Right cardiac atrium (tissue), 5 donors: ENCODE measurements at places on chromosomes 11 and 22. TPM values are rescaled to one million over a fixed set of nuclear protein-coding genes. Genes with fewer than 3 reads are reported as not detected.

Gene TEF
- 12.4 TPM for total RNA-seq

DNA sequence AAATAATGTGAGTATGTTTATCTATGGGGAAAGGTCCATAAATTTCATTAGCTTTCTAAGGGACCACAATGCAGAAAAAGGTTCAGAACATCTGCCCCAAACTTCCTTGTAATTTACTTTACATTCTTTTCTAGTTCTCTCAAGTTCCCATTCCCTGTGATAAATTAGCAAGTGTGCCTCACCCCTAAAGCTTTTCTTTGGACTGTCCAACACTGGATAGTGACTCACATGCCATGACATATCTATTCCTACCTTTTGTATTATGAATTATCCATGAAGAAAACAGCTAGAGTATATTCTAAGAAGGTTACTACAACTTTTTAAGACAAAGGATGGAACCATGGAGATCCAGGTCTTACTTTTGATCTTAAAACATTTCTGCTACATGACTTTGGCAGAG, 1.6 kb downstream of the OR51F1 start:
- no peak for DNase-seq

DNA sequence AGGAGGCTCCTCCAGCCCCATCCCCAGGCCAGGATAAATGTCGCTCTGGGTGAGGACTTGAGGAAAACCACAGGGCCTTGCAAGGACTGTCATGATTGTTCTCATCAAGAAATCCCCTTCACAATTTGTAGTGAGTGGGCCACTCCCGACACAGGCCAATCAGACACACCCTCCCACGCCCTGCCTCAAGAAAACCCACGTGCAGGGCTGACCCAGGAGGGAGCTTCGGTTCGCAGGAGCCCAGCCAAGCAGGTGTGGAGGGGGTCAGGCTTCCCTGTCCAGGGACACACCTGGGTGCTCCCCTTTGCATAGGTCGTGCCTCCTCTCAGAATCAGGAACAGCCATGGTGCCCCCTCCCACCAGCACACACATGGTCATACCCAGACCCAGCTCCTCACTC, 43.2 kb downstream of the SHANK2 start:
- no peak for DNase-seq

DNA sequence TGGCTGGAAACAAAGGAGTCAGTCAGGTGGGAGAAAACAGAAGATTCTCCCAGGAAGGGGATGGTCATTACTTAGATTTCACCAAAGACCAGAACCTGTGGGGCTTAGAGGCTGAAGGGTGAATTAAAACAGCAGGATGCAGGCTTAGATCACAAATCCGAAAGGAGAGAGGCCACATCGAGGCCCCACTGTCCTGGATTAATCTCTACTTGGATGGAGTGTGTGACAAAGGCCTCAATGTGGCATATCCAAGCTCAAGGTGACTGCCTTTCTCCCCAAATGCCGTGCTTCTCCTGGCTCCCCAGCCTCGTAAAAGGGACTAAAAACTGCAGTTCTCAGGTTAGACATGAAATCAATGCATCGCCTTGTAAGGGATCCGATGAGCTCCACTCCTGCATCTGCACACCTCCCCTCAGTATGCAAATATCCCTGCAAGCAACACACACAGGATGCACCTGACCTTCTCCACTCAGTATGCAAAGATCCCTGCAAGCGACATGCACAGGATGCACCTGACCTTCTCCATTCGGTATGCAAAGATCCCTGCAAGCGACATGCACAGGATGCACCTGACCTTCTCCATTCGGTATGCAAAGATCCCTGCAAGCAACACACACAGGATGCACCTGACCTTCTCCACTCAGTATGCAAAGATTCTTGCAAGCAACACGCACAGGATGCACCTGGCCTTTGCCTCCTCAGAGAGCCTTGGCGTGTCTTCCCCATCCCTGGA, 447.4 kb downstream of the BRD1 start:
- DNase-seq, result no peak

DNA sequence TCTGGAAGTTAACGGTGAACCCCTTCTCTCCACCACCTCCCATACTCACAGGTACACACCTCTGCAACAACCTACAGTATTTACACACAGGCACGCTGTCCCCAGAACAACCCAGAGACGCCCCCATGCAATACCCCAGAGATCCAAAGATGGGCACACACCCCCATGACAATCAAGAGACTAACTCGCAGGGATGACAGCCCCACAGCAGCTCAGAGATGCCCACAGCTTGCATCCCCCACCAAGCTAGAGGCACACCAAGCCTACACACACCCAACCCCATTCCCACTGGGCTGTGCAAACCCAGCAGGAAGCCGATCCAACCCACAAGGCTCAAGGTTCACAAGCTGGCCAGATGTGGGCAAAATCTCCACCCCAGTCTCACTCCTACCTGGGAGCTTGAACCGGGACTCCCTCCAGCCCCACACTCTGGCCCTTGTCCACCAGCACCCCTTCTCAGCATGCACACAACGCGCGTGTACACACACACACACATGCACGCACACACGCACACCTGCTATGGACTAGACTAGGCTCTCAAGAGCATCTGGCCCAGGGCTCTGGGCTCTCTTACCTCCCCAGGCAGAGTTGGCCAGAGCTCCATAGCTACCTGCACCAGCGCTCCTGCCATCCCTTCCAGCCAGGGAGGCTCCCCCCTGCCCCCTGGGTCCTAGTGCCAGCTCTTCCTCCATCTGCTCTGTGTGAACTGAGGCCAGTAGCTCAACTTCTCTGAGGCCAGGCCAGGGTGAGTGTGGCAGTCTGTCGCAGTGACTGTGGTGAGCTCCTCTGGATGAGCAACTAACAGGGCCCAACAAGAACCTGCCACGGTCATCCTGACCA, 11.5 kb downstream of the STARD10 start:
- DNase-seq, result no peak

Gene PATE2
- not detected for total RNA-seq

- no peak for DNase-seq
These were observed 161.1 kb upstream of the CCDC179 start for GRCh38 chr11:23021287-23021863.

- no peak for DNase-seq
These were observed 24.7 kb upstream of the AKIP1 start for GRCh38 chr11:8886322-8886721.

Gene TOMM22
- total RNA-seq, result 57.8 TPM

DNA sequence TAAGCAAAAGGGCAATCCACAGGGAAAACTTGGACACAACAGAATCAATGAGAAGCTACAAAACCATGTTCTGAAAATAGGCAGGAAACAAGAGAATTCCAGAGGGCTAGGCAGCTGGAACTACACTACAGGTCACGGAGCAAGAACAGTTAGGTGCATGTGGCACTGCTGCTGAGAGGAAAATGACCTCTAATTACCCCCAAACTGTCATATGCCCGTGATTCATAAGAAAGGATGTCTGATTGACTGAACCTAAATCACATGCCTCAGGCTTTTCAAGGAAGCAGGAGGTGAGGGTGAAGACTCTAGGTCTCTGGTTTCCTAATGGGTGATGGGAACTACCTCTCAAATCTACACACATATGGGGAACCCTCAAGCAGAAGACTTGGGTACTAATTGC, 17.9 kb upstream of the RRAS2 start:
- no peak for DNase-seq

Gene KCNQ1
- 46.8 TPM for total RNA-seq

Gene DBX1
- total RNA-seq, result not detected

Gene DRD4
- 0.26 TPM for total RNA-seq

Gene AMBRA1
- total RNA-seq, result 21.3 TPM

GRCh38 chr22:48849219-48849912, 978.3 kb downstream of the BRD1 start:
- no peak for DNase-seq

GRCh38 chr11:16321148-16321547, 35.2 kb downstream of the SOX6 start:
- no peak for DNase-seq

DNA sequence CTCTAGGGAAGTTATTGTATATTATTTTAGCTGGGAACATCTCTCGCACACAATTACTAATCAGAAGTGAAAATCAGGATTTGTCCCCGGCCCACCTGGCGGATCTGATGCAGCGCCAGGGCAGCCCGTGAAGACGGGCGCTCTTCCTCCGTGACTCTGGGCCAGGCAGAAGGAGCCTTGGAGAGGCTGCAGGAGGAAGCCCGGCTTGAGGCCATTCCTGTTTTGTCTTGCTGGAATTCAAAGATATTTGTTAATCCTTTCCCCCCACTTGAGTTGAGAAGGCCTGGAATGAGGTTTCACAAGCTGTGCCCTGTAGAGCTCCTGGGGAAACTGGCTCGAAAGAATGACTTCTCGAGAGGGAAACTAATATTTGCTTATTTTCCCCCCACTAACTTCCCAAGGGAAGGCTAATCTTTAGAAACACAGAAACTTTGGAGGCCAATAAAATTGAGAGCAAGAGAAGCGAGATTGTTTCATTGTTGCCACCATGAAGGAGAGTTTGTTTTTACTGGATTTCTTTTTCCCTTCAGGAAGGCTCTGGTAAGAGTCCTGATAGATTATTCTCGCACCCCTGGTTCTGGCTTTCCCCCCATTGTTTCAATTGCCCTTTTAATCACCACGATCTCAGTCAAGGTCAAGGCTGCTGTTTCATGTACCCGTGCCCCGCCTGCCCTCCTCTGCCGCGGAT, 92.8 kb upstream of the SEPTIN5 start:
- DNase-seq, result no peak

DNA sequence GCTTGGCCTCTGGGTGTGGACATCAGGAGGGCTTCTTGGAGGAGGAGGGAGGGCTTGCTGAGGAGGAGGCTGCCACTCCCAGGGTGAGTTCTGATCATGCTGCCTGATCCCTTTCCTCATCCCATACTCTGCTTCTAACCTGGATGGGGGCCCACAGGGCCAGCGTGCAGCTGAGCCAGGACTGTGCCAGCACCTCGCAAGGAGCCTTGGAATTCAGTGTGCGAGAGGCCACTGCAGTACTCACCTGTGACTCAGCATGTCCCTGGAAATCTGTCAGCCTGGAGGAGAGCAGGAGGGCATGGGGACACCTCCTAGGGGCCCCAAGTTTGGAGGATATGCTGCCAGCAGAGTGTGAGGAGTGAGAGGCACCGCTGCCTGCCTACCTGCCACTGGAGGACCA, 4.2 kb upstream of the GAB4 start:
- no peak for DNase-seq

DNA sequence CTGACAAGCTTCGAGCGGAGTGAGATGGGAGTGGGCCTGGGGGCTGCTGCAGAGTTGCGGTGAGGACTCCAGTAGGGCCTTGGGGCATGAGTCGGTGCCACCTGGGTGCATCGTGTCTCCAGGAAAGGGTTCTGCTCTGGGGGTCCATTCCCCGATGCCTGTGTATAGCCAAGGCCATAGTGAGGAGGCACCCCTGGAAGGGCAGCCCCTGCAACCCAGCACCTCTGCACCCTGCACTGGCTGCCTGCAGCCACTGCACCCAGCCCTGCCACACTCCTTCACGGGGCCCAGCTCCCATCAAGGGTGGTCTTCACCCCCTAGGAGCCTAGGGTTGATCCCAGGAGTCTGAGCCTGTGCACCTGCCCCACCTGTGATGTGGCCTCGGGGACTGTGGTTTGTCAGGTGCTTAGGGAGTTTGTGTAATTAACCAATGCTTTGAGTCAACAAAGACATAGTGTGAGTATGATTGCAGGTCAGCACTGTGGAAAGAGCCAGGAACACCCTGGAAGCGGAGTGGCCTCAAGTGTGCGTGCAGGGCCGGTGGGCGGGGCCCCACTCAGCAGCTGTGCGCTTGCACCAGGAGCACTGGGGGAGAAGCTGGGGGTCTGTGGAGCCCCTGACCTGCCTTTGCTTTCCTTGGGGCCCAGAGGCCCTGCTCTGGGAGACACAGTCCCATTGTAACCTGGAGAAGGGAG, 1299.3 kb downstream of the BRD1 start:
- DNase-seq, result peak; percentile 9

DNA sequence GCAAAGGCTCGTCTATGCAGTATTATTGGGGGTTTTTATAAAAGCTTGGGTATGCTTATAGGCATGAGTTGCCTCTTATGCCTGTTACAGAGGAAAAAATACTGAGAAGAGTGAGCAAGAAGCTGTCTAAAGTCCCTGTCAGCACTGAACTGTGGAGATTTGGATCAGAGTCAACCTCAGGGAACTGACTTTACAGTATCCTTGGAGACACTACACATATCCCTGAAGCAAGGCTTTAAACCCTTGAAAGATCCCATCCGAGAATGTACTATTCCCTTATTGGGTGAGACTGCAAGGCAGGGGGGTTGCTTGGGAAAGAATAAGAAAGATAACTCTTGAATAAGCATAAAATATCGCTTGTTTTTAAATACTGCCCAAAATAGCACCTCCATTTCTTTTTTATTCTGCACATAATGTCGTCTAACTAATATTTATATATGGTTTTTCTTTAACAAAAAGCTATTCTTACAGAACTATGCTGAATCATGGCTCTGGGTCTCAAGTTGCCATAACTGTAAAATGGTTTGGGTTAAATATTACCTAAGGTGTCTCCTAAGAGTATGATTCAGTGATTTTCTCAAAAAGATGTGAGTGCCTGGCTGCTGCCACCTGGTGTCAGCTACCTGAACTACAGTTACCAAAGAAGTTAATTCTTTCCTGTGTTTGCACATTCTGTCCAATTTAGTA, 1062.8 kb downstream of the DLG2 start:
- peak; percentile 39 for DNase-seq

Gene LINC01488
- total RNA-seq, result 0.14 TPM

GRCh38 chr11:72808331-72808798, 5.8 kb upstream of the ATG16L2 start:
- no peak for DNase-seq

DNA sequence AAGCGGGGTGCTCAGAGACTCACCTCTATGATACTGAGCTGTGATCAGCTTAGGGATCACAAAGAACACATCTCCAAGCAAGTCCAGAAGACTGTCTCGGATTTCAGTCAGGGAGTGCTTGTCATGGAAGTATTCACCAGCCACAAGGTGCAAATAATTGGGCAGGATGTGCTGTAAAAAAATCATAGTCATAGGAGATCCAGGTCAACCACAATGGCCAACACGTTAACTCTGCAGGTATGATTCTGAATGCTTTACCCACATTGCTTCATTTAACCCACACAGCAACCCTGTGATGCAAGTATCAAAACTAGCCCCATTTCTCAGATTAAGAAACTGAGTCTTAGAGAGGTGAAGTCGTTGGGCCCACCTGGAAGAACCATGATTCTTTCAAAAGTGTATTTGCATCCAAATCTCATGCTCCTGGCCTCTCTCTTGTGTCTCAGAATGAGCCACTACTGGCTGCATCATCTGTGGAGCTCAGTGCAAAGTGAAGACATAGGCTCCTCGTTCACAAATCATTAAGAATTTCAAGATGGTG, 179.3 kb downstream of the BCR start:
- DNase-seq, result no peak
